AG08395 (cell line): ENCODE measurements at places on chromosomes 7 and 10.

GRCh38 chr10:26474026-26474425 is 35.9 kb downstream of the APBB1IP start:
- DNase-seq: peak; percentile 48

DNA sequence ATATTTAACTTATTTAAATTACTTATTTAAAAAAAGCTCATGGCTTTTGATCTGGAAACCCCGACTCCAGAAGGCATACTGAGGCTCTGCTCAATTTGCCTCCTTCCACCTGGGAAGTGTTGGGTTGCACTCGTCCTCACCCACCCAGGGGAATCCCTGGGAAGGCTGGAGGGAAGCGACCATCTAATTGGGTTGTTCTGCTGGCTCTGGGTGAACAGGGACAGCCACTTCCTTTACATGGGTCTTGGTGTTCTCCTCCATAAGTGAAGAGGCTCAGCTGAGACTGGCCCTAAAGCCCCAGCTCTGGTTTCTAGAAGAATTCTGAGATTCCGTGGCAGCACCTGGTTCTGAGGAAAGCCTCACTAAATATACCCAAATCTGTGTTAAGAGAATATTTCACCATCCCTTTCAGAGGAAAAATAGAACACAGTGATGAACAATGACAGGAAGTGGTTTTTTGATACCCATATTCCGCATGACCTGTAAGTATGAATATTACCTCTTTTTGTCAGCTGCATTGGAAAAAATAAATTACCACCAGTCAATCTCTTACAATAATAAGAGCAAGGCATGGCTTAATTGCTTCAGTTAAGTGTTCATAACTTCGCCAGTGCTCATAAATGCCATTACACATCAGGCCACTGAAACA is 131.1 kb upstream of the SHH start:
- DNase-seq: no peak

DNA sequence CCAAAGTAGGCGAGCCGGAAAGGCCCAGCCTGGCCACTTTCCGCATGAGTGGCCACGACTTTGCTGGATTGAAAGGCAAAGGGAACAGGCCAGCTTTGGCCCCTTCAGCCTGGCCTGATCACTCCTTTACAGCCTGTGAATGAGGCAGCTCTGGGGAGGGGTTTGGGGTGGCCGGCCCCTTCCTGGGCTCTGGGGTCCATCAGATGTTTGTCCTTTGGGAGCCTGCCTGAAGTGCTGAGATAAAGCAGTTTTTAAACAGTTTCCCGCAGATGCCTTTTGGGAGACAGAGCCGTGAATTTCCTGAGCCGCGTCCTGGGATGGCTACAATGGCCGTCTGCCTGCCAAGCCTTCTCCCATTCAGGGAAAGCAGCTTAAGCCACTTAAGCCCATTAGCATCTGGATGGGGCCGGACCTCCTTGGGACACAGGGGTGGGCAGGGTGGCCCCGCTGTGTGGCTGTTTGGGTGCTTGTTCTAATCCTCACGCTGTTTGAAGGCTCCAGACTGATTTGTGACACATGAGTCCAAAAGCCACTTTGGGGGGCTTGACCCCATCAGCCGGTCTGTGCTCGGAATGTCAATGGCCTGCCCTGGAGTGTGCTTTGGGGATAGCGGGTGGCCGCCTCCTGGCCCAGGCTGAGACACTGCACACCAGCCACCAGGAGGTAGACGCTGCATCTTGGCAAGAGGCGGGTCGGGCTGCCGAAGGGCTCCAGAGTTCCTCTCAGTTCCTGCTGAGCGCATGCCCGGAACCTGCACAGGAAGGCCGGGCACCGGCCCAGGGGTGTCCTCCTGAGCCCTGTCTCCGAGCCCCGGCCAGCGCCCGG is 38.9 kb downstream of the NKX6-2 start:
- no peak for DNase-seq

DNA sequence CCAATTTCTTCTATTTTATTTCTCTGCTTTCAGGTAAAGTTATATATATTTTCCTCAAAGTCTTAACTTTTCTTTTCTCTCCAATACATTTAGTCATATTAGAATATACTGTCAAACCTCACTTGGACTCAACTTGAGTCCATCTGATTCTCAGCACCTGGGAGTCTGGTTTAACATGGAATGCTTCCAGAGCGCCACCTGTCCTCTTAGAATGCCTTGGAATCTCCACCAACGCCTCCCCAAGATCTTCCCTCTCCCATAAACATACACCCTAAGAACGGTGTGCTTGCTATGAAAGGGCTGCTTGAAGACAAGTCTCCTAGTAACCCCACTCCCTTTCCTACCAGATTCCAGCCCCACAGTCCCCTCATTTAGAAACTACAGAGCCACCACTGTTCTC is 229.1 kb upstream of the MKLN1 start:
- DNase-seq: no peak

GRCh38 chr7:20267482-20267881 is 50.3 kb upstream of the MACC1 start:
- DNase-seq: no peak

DNA sequence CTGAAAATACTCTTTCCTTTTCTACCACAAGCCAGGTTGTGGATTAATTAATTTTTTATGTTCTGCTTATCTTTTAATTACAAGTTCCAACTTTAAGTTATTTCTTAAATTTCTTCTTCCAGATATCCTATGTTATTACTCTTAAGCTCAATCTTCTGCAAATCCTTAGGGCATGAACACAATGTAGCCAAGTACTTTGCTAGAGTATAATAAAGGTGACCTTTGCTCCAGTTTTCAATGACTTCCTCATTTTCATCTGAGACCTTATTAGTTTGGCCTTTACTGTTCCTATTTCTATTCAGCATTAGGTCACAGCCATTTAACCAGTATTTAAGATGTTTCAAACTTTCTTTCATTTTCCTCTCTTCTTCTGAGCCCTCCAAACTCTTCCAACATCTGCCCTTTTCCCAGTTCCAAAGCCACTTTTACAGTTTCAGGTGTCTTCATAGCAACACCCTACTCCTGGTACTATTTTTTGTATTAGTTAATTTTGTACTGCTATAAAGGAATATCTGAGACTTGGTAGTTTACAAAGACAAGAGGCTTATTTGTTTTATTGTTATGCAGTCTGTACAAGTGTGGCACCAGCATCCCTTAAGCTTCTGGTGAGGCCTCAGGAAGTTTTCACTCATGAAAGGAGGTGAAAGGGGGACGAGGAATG is 886.2 kb upstream of the GHITM start:
- no peak for DNase-seq

- DNase-seq: no peak
These were observed 42.6 kb downstream of the CNOT4 start for GRCh38 chr7:135467207-135467711.

GRCh38 chr10:104447906-104448305 is 94.3 kb downstream of the CFAP58 start:
- DNase-seq: no peak

DNA sequence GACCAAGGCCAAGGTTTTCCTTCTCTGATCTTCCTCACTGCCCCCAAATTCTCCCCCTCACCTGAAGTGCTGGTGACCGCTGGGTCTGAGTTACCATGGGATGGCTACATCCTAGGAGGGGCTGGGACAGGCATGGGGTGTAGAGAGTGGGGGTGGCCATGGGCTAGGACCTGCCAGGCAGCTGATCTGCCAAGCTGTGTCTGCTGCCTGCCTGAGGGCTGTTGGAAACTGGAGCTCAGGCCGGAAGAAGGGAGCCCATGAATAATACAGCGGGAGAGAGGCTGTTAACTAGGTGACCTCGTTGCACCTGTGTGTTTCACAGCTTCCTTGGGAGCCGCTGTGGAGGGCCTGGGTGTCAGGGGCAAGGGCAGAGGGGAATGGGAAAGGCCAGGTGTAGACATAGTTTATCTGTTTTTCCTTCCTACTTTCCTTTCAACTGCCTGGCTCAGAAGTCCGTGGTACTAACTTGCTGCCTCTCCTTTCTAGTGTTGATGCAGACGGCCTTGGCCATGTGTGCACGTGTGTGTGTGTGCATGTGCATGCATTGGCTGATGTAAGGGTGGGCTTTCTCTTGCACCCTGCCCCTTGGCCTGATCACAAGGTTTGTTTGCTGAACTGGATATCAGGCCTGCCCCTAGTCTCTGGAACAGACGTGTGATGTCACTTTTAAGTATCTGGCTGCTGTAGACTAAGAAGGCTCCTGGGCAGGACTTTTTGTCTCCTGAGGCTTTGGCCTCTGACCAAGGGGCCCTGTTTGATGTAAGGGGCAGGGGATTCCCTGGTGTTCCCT is 11.9 kb downstream of the CDH23 start:
- DNase-seq: no peak

- no peak for DNase-seq
These were observed at the start of gene GRM3 for GRCh38 chr7:86643561-86644281. Gene GRM3 (plus strand): TSS chr7:86643909. CDS start chr7:86765146, 121,237 bp downstream.

GRCh38 chr10:22816298-22816653 is 101.9 kb upstream of the PIP4K2A start:
- peak; percentile 73 for DNase-seq

DNA sequence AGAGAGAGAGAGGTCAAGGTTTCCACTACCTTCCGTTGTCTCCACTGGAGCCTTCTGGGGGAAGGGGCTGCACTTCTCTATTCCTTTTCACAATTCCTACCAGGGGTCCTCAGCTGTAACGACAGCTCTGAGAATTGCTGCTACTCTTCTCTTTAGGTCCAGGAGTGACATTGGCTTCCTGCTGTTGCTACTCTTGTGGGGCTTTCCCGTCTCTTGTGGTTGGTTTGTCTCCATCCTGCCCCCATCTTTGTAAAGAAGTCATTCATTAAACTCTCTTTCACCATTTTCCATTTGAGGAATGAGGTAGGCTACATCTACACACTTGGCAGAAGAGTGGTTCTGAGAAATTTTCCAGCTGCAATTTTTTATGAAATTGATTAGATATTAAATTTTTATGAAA is 238.8 kb upstream of the LYZL1 start:
- DNase-seq: no peak

DNA sequence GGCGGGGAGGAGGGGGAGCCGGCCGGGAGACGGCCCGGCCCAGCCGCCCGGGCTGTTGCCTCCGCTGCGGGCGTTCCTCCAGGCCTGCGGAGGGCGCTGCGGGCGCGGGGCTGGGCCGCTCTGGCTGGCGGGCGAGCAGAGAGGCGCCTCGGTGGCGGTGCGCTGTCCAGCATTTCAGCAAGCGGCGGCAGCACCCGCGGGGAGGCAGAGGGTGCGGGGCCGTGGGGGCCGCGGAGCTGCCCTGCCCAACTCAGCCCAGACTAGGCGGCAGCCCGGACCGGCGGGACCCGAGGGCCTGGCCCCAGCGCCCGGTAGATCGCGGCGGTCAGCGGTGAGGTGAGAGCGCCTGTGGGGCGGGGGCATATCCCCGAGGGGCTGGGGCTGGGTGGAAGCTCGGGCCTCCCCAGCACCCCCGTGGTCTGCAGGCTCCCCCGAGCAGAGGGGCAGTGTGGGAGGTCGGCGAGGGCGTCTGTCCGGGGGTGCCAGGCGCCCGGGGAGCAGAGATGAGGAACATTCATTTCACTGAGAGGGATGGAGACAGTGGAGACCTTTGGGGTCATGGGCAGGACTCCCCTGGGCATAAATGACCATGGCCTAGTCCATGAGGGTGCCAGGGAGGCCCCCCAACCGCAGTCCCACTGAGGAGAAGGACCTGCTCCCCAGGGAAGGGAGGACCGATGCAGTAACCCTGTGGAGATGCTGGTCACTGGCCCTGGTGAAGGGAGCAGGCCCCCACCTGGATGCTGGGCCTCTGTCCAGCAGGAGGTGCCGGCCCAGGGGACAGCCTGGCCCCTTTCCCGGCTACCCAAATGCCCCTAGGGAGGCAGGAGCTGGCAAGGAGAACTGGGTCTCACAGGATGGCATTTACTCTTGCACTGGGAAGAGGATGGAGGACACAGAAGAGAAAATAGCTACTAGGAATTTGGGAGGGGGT is at the start of gene SRRM3:
Gene SRRM3 (plus strand): TSS at position 165 of the 934 bp plus-strand sequence. CDS start 33,171 bp downstream, outside the sequence.
- peak; percentile 85 for DNase-seq

- no peak for DNase-seq
These were observed 28.8 kb downstream of the KAZALD1 start for GRCh38 chr10:101090597-101090996.
